ENCODE measurements at places on chromosomes 6 and 20.

GRCh38 chr6:81788748-81789147, 36.3 kb upstream of the TENT5A start:
- DNase-seq: no peak

DNA sequence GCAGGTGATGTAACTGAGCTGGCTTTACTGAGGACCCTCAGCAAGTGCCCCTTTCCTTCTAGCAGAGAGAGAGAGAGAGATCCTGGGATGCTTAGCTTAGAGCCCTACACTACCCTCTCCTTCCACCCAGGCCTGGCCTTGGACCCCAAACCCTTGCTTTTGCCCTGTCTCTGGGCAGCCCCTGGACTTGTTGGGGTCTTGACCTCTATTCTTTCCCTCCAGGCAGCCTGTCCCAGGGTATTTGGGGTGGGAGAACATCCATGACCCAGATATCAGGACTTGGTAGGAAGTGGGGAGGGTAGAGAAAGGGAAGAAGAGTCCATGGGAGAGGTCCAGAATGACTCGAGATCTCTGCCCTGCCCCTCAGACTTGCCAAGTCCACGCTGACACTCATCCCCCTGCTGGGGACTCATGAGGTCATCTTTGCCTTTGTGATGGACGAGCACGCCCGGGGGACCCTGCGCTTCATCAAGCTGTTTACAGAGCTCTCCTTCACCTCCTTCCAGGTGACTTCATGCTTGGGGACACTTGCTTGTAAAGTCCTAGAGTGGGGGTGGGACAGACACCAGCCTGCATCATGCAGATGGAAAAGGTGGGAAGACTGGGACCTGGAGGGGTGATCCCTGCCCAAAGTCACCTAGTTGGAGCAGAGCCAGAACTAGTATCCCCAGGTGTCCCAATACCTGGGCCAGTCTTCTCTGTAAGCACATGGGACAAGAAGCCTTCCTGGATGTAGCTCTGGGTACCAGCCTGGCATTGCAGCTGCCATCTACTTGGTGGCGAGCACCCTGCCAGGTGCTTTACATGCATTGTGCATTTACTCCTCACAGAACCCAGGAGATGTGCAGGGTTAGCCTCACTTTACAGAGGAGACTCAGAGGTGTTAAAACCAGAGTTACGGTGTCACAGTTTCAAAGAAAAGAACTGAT, 30.9 kb downstream of the GLP1R start:
- no peak for DNase-seq

DNA sequence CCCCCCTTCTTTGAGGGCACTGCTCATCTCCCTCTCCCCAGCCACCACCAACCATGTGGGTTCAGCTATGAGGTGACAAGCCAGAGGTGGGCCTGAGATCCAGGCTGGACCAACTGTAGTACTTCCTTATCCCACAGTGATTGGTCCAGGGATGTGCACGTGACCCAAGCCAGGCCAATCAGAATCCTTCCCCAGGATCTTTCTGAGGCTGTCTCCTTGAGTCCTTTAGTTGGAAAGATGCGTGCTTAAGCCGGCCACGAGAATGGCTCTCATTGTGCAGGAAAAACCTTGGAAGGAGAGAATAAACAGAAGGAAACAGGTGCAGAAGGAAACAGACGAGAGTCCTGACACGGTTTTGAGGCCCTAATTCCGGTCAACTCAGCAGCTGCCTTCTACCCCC, 39.2 kb downstream of the ZC3H12D start:
- no peak for DNase-seq

DNA sequence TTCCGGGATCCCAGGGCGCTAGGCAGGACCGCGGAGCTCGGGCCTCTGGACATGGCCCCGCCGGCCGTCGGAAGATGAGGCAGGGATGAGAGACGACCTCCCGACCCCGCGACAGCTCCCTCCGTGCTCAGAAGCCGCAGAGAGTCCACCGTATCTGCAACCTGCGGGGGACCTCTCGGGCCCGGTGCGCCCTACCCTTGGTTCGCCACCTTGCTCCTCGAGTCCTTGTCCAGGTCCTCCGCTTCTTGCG, 301 bp downstream of the PPP1R3D start:
- no peak for DNase-seq

GRCh38 chr6:1020837-1021236, 291.1 kb upstream of the FOXQ1 start:
- no peak for DNase-seq

GRCh38 chr6:159104163-159104925, 59.6 kb upstream of the TAGAP start:
- DNase-seq: peak; percentile 57

- DNase-seq: peak; percentile 91
Observed at GRCh38 chr6:101668496-101669030, 275.1 kb downstream of the GRIK2 start.

DNA sequence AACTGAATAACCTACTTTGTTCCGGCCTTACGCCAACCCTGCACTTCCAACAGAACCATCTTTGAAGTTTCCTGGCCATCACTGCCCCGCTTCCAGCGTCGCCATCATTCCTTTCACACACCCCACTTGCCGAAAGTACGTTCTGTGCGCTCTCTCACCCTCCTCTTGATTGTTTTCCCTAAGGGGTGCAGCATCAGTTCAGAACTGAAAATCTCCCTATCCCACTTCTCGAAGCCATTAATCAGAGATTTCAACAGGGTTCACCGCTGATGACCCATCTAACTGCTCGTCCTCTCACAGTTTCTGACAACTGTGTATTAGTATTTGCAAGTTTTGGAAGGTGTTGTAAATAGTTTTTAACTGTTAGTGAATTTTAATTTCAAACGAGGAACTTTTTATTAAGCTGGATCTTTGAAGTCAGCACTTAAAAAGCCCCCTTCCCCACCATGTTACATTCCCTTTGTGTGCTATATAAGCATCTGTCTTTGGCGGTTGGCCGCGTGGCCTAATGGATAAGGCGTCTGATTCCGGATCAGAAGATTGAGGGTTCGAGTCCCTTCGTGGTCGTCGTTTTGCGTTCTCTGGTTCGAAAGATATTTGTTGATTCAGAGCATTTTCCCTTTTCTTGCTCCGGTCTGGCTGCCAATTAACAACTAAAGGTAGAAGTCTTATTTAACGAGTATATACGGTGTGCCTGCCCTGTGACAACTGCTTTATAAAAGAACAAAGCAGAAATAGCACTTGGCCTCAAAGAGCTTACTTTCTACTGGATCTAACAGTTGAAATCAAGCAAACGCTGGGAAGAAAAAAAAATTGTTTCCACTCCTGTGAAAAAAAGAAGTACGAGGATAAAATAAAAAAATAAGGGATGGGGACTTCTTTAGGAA, 42.6 kb downstream of the TRIM27 start:
- DNase-seq: peak; percentile 58
